ENCODE measurements at places on chromosomes 1 and 21.

DNA sequence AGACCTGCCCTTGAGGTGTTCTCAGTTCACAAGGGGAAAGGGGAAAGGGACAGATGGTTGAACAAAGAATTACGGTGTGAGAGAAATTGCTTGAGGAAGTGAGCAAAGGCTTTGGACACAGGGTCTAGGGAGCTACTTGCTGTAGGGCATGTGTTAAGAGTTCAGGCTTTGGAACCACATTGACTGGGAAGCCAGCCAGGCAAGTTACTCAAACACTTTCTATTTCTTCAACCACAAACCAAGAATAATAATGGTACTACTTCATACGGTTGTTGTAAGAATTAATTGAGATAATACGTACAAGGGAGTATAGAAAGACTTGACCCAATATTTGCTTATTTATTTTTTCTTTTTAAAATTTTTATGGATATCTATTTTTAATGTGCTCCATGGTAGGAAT is 26.6 kb downstream of the AK4 start:
- DNase-seq = no peak

DNA sequence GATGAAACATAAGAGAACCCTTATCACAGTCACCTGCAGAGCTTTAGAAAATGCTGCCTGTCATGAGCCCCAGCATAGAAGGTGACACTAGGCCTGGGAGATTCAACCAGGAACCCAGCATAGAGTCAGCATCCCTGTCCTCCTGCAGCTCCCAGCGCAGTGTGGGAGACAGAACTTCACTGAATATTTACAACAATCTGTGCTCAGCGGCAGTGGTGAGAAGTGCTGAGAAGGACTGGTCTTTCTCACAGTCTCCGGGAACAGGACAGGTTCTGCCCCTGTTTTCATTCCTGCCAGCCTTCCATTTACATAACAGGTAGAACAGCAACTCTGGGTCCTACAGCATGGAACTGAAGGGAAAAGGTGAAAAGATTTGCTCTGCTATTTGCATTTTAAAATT is 83.5 kb upstream of the GADD45A start:
- no peak for DNase-seq

DNA sequence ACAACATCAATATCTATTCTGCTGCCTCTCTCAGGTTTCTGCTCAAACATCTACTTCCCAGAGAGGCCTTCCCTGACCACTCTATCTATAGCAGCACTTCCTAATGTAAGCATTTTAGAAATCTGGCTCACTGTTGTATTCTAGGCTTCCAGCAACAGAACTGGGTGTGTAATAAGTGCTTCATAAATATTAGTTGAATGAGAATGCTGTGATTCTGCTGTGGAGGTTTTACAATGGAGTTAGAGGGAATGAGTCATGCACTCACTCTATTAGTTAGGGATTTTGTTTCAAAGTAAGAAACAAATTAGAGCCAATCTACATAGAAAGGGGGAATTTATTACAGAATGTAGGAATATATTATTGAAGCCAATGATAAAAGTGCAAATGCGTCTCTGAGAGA is 38.6 kb upstream of the SLC35F3 start:
- no peak for DNase-seq

DNA sequence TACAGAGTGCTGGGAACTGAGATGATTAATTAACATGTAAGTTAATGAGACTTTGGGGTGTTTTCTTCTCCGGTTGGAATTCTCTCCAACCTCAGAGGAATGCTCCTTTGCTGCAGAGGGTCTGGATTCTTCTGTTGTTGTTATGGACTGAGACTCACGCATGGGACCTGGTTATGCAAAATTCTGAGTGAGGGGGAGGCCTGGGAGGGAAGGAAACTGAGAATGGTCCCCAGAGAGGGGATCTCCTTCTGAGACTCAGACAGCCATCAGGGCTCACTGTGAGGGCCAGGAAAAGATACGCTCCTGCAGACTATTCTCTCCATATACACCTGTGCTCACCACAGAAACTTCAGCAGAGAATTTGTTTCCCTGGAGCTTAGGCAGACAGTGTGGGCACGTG is 56.3 kb downstream of the HTR6 start:
- DNase-seq = no peak

DNA sequence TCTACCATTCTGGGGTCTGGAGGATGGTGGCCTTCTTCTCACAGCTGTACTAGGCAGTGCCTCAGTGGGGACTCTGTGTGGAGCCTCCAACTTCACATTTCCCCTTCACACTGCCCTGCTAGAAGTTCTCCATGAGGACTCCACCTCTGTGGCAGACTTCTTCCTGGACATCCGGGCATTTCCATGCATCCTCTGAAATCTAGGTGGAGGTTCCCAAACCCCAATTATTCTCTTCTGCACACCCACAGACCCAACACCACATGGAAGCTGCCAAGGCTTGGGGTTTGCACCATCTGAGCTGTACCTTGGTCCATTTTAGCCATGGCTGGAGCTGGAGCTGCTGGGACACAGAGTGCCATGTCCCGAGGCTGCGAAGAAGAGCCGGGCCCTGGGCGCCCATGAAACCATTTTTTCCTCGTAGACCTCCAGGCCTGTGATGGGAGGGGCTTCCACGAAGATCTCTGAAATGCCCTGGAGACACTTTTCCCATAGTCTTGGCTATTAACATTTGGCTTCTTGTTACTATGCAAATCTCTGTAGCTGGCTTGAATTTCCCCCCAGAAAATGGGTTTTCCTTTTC is 170.5 kb downstream of the FOXD2 start:
- DNase-seq = no peak

DNA sequence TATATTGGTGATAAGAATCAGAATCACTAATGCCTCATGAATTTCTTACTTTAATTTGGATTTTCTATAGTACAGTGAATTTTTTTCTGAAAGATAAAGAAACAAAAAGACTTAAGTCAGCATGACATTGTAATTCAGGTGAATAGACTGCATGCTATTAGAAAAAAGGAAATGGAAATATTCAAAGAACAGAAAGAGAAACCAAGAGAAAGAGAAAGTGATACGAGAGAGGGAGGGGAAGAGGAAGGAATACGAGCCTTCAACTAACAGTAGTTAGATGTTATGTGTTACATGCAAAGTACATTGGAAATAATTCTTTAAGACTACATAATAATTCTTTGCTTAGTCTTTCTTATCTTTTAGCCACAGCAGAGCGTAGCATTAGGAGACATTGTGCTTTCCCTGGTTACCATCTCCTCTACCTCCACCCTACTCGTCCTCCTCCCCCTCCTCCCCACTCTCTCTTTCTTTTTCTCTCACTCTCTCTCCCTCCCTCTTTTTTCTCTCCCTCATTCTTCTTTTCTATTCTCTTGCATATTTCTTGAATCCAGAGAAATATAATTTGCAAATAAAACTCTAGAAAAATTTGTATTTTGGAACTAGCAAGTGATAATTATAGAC is 46.4 kb upstream of the ADGRL4 start:
- DNase-seq = no peak

DNA sequence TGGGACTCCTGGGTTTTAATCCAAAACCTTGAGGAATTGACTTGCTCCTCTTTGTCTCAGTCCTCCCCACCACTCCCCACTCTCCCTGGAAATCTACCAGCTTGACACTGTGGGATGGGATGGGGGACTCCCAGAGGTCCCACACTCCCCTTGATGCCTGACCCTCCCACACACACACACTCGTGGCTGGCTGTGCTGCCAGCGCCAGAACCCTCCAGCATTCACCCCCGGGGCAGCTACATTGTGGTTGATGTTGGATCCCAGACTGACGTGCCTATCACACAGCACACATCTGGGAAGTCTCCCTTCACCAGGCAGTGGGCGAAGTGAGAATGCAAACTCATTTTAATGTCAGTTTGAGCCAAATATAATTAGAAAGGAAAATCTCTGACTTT is 10.0 kb downstream of the KIRREL1 start:
- DNase-seq = no peak

DNA sequence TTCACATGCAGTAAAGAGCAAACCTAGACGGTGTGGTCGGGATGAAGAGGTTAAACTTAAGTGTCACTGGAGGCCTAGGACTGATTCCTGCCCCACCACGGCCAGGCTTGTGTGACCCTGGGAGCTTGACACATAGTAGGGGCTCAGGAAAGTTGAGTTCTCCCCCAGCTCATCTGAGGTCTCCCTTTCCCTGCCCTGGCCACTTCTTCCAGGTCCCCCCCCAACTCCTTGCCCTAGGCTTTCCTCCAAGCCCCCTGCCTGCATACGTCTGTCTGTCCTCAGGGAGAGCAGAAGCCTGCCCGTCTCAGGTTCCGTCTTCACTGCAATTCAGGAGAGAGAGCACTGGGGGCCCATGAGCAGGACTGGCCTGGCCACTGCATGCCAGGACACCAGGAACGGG is 225.8 kb downstream of the PTPRU start:
- DNase-seq = no peak

DNA sequence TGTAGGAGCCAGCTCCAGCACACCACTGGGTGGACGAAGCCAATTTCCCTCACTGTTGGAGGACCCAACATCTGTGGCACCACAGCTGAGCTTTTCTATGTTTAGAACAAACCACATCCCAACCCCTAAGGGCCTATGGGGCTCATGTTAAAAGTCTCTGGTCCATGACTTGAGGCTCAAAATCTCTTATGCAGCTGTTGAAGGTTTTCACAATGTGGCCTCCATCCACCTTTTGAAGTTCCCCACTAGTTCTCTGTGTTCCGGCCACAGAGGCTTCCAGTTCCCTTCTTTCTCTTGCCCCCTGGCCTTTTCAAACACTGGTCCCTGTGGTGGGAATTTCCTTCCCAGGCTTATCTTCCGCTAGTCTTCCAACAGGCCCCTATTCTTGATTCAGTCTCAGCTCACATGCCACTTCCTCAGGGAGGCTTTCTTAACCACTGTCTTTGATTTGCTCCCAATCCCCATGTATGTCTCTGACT is 3.9 kb upstream of the IFNLR1 start:
- DNase-seq = no peak

DNA sequence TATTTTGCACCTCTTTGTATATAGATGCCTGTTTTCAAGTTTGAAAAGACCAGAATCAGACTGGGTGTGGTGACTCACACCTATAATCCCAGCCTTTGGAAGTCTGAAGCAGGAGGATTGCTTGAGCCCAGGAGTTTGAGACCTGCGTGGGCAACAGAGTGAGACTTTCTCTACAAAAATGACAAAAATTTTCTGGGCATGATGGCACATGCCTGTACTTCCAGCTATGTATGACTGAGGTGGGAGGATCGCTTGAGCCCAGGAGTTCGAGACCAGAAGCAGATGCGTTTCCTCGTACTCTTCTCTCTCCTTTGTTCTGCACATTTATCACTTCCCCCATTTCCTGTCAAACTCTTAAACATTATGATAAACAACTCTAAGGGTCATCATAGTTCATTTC is 310.0 kb upstream of the SNX7 start:
- no peak for DNase-seq

GRCh38 chr21:16834791-16835190 is 678.1 kb upstream of the CXADR start:
- DNase-seq = no peak

DNA sequence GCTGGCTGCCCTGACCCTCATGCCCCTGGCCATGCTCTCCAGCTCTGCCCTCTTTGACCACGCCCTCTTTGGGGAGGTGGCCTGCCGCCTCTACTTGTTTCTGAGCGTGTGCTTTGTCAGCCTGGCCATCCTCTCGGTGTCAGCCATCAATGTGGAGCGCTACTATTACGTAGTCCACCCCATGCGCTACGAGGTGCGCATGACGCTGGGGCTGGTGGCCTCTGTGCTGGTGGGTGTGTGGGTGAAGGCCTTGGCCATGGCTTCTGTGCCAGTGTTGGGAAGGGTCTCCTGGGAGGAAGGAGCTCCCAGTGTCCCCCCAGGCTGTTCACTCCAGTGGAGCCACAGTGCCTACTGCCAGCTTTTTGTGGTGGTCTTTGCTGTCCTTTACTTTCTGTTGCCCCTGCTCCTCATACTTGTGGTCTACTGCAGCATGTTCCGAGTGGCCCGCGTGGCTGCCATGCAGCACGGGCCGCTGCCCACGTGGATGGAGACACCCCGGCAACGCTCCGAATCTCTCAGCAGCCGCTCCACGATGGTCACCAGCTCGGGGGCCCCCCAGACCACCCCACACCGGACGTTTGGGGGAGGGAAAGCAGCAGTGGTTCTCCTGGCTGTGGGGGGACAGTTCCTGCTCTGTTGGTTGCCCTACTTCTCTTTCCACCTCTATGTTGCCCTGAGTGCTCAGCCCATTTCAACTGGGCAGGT is 3.8 kb downstream of the GPR61 start:
- no peak for DNase-seq

DNA sequence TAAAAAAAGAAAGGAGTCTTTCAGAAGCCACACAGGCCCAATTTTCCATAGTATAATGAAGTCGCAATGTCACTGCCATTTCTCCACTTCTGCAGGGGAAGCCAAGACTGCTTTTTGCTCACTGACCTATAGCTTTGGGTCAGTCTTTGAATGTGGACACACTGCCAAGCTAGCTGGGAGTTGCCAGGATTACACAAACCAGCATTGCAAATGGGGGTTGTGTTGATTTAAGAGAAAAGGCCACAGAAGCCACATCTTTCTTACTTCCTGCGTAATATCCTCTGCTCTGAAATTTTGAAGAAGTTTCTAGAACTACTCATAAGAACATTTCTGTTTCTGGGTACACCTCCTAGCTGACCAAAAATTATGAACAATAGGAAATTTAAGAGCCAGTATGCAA is 45.8 kb upstream of the SAMSN1 start:
- no peak for DNase-seq

GRCh38 chr1:87135329-87135712 is 193.4 kb upstream of the LMO4 start:
- no peak for DNase-seq

DNA sequence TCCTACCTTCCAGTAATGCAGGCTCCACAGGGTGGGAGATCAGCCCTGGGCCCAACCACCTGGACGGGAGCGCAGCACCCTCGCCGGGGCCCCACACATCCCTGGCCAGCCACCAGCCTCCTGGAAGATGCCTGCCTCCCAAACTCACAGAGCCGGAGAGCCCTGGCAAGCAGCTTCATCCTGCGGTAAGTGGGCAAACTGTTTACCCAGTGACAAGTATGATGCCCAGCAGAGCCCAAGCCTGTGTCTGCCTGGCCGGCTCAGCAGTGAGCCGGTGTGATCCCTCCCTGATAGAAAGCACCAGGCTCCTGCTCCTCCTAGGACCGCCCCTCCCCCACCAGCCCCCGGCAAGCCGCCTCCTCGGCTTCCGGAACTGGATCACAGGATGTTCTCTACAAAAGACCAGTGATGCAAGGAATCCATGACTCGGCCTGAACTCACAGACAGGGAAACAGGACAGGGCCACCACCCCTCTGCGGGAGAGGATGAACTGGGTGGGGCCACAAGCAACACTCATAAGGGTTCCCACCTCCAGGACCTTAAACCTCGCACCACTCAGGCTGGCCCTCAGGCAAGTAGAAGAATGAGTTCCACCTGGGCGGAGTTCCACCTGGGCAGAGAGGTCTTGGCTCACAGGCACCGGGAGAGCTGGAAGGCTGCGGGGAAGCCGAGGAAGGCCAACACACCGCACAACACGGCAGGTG is 7.9 kb downstream of the ACOT7 start:
- DNase-seq = no peak

- DNase-seq = no peak
Measured at GRCh38 chr1:206036663-206037455, 13.2 kb upstream of the CTSE start.

DNA sequence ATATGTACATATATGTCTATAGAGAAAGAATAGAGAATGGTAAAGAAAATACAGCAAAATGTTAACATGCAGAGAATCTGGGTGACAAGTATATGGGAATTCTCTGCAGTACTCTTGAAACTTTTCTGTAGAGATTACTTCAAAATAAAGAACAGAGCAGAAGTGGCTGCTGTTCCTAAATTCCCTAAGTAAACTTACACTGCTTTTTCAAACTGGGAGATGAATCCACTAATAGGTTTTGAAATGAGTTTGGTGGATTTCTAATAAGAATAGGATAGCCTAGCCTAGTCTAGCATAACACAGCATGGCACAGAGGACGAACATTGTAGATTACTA is 450 bp upstream of the CR2 start:
- DNase-seq = no peak
